Daoy (cell line): ENCODE measurements at places on chromosomes 1 and 21.

- DNase-seq, result no peak
Observed at GRCh38 chr1:178071811-178072210, 22.1 kb upstream of the RASAL2 start.

- no peak for DNase-seq
Observed at GRCh38 chr1:3890389-3891328, 9.4 kb downstream of the C1orf174 start.

DNA sequence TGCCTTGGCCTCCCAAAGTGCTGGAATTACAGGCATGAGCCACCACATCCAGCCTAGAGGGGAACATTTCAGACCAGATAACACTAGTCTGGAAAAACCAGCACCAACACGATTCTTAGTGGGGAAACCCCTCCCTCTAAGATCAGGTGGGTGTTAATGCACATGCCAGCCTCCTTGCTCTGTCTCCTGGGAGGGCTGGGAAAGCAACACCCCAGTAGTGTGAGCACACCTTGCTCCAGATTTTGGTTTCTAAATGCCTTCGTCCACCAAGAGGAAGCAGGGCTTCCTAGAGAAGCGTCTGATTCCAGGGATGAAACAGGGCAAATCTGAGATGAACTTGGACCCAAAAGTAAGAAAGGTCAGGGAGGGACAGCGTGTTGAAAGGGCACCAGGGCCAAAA, 2.2 kb upstream of the KRTAP10-4 start:
- no peak for DNase-seq

DNA sequence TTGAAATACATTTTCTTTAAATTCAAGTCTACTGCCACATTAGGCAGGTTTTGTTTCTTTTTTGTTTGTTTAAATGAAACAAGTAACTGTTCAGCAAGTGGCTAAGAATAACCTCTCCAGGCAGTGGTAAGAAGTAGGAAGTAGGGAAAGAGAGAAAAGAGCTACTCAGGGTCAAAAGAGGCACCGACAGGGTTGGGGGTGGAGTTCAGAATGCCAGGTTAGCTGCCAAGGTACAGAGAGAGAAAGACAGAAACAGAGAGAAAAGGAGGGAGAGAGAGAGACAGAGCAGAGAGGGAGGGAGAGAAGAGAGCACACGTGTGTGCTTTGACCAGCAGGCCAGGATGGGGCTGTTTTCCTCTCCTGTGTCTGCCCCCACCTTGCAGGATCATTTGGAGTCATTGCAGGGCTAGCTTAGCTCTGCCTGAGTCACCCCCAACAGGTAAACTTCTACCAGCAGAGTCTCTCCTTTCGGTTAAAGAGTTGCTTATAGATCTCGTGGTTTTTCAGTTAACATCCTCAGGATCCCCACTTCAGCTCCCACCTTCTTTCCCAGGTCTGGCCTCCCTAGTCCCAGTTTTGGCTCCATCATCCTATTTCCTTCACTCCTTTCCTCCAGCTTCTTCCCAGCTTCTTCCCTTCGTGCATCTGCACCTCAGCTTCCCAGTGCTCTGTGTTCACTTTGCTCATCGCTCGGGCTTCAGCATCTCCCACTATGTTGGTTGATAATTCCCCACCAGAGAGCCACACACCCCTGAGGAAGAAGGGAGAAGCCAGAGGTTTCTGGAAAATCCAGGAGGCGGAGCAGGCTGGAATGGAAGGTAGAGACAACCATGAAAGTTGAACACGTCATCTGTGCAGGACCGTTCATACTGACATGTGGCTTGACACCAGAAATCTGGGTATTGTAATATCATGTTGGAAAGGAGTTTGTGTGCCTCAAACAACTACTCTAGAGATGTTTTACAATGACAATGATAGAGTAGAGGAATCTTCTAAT, 21.8 kb upstream of the RAB4A start:
- DNase-seq, result no peak

- no peak for DNase-seq
Observed at GRCh38 chr21:43001316-43001715, 27.0 kb downstream of the PKNOX1 start.

DNA sequence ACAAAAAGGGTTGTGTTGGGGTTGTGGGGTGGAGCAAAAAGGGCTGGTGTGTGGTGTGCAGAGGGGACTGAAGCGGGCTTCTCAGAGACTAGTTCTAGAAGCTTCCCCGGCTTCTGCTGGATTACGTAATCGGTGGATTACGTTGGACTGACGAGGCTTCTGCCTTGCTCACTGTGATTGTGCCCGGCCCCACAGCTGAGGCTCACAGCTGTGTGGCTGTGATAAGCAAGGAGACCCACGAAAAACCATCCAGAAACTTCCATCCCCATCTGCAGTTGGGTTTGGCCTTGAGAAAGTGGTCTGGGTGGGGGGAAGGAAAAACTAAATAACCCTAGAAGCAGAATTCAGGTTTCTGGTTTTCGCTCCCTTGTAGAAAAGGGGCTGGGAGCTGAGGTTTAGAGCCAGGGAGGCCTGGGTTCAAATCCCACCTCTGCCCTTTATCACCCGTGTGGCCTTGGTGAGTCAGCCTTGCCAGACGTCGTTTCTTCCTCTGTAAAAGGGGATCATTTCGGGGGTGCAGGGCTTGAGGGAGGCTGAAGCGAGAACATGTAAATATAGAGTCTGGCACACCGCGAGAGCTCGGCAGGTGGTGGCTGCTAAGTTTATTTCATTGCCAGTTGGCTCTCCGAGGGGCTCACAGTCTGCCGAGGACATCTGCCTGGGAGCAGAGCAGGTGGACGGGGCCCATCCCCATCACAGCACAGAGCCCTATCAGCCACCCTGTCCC, 30.4 kb upstream of the DISP3 start:
- no peak for DNase-seq

- DNase-seq, result no peak
Observed at GRCh38 chr1:182170891-182171461, 109.5 kb upstream of the ZNF648 start.

DNA sequence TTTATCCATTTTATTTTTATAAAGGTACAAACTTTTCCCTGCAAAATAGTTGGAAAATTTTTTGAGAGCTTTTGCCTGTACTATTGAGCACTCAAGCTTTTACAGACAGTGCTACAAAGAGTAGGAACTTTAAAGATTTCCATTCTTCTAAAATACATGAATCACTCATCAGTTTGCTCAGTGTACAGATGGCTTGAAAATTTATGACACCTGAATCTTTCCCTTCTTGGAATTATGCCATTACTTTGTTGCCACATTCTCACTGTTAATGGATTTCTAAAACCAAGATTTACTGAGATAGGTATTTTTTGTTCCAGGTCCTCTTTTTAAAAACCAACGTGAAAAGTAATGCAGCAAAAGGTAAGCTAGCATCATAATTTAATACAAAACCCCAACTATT, 76.0 kb downstream of the GPATCH2 start:
- no peak for DNase-seq

GRCh38 chr1:174726167-174726879, 273.4 kb upstream of the CACYBP start:
- DNase-seq, result no peak

- DNase-seq, result no peak
Observed at GRCh38 chr1:155326020-155326526, 5.4 kb downstream of the RUSC1 start.

GRCh38 chr1:204623365-204623893, 62.1 kb downstream of the LRRN2 start:
- DNase-seq, result peak; percentile 65

DNA sequence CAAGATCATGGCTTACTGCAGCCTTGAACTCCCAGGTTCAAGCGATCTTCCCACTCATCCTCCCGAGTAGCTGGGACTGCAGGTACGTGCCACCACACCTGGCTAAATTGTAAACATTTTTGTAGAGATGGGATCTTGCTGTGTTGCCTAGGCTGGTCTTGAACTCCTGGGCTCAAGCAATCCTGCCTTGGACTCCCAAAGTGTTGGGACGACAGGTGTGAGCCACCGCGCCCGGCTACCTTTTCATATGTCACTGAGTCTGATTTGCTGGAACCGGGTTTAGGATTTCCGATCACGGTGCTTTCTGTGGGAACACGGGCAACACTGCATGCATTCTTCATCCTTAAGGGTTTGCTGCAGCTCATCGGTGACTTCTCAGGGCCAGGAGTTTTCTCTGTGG, 32.2 kb upstream of the PCBP3 start:
- no peak for DNase-seq

DNA sequence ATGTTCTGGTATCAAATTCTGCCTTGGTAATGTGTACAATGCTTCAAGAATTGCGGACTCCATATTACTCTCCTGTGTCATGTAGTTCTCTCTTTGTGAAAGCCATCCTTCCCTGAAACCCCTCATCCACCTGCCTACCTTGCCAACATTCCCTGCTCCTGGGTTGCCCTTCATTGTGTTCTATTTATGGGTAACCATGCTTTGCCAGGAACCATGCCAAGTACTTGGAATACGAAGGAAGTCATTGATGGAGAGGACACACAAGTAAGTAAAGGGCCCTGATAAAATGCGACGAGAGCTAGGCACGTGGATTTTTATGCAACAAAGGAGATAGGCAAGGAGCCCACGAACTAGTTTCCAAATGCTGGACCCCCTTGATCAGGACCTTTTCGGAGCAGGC, 300.8 kb downstream of the DISC1 start:
- no peak for DNase-seq

DNA sequence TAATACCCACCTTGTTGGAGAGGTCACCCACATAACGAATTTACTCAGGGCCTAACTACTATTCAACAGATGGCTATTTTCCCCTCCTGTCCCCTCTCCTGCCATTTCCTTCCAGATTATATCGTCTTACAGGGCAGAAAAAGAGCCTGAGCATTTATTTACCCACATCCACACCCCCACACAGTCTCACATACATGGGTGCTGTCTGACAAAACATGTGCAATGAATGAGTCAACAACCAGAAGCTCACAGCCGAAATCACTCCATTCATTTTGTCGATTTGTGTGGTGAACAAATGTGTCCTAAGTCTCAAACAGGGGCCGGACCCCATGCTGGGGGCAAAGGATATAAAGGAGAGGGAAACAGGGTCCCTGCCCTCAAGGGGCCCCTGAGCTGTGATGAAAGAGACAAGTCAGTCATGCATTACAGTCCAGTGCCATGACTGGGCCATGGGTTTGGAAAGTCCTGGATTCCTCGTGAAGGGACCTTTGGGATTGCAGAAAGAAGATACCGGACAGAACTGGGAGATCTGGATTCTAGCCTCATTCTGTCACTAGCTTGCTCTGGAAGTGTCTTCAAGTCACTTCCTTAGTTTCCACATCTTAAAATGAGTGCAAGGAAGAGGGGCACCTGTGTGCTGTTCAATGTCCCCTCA, 16.4 kb upstream of the ZNF683 start:
- DNase-seq, result no peak

DNA sequence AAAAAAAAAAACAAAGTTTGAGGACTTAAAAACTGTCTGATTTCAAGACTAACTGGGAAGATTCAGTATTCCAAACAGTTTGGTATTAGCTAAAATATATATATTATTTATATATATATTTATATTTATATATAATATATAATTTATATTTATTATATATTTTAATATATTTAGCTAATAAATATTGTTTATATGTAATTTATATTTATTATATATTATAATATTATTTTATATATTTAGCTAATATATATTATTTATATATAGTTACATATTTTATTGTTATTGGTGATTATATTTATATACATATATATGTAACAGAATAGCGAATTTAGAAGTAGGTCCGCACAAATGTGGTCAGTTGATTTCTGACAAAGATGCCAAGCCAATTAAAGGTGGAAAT, 480.2 kb upstream of the C1orf87 start:
- DNase-seq, result no peak

- DNase-seq, result peak; percentile 79
Observed at GRCh38 chr1:178037510-178038253, 56.2 kb upstream of the RASAL2 start.

GRCh38 chr1:207034208-207034607, 1.7 kb upstream of the C1orf116 start:
- DNase-seq, result no peak

GRCh38 chr1:163799190-163799805, 477.5 kb downstream of the NUF2 start:
- DNase-seq, result no peak

DNA sequence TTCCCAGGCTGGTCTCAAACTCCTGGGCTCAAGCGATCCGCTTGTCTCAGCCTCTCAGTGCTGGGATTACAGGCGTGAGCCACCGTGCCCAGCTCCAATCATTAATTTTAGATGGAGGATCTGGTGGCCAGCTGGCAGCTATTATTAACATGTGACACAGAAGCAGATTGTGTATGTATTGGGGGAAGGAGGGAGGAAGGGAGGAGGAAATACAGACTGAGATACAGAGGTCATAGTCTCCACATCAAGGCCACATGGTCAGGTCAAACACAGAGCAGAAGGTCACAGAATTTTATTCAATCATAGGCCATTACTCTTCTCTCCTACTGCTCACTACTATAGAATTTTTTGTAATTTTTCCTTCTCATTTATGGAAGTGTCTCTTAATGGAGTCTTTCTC, 57.9 kb upstream of the ADORA3 start:
- no peak for DNase-seq

DNA sequence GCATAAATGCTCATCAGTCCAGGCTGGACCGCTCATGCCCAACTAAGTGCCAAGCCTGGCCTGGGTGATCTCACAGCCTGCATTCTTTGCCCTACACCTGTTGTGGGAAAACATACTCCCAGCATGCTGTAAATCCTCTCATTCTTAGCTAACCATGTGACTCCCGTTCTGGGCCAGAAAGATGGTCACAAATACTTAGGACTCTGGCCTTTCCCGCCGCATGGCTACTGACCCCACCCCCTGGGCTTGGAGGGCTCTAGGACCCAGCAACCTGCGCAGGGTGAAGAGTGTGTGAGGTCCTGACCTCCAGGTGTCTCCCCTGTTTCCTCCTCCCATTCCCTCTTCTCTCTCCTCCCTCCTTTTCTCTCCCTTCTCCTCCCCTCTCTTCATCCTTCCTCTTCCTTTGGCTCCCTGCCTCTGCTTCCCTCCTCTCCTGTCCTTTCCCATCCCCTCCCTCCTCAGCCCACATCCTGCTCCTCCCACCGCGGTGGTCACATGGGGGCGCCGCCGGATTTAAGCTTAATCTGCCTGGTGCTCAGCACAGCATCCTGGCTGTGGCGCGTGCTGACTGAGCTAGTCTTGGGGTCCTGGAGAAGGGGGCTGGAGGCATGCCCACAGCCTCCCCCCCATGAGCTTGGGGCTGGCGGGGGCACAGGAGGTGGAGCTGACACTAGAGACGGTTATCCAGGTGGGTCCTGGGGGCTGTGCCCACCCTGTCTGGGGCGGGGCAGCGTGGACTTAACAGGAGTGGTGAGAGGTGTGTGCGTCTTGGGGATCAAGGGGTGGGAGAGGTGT, at the start of gene CROCC:
TSS of gene CROCC (plus strand) at position 541 of the 795 bp plus-strand sequence. CDS start at position 629, 88 bp downstream.
- DNase-seq, result peak; percentile 89
